Osteocyte (in vitro differentiated cells): ENCODE measurements at places on chromosomes 6 and 20. TPM values are rescaled to one million over a fixed set of nuclear protein-coding genes. Genes with fewer than 3 reads are reported as not detected.

- no peak overlapping the region for H3K27ac ChIP-seq
- H3K4me3 ChIP-seq = no peak overlapping the region
- DNase-seq = no peak
- H3K36me3 ChIP-seq = no peaks in the 10 kb centered on the region
Observed at GRCh38 chr6:63795006-63795405, 159.4 kb downstream of the PHF3 start.

DNA sequence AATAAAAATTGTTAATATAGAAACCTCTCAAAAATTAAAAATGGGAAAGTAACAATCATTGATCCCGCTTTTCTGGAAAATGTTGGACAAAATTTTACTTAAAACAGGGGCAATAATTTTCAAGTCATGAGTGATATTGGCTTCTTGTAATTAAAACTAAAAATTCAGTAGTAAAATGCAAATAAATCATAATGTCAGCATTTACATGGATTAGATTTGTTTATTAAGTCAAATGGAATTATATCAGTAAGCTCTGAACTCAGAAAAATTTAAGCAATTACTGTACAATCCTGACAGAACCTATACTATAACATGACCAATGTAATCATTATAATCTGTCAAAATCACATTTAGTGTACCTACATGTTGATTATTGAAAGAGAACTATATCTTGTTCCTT, 39.9 kb upstream of the NKX2-4 start:
- H3K4me3 ChIP-seq = no peak overlapping the region
- no peak for DNase-seq
- no peak overlapping the region for H3K27ac ChIP-seq
- H3K36me3 ChIP-seq = no peaks in the 10 kb centered on the region
- peaks cover 17% of the 10 kb centered on the region for H3K27me3 ChIP-seq

The PSMB9 gene
- 20.8 and 26.2 TPM in 2 replicates for total RNA-seq

The KLHDC3 gene
- total RNA-seq = 112 and 114 TPM in 2 replicates

GRCh38 chr20:53079828-53080686, 107.9 kb downstream of the TSHZ2 start:
- no peak overlapping the region for H3K4me3 ChIP-seq
- peaks cover 9% of the 10 kb centered on the region for H3K4me1 ChIP-seq
- no peaks in the 10 kb centered on the region for H3K27me3 ChIP-seq
